ENCODE measurements at places on chromosomes 3 and 15. TPM values are rescaled to one million over a fixed set of nuclear protein-coding genes. Genes with fewer than 3 reads are reported as not detected.

GRCh38 chr3:143222505-143222904 lies 102.9 kb downstream of the CHST2 start:
- DNase-seq = no peak

Gene DZIP1L
- 11.4 TPM for total RNA-seq

Gene IL17RE
- total RNA-seq = 1.2 TPM

- no peak for DNase-seq
Measured at GRCh38 chr15:66779331-66780009, 77.4 kb downstream of the SMAD6 start.

Gene SLC28A1
- total RNA-seq = not detected

Gene MOBP
- 93.7 TPM for total RNA-seq

Data from dorsolateral prefrontal cortex (tissue), 122 donors.